NCI-H1930 (cell line): ENCODE measurements at places on chromosomes 5 and 9.

- peak; percentile 59 for DNase-seq
Measured at GRCh38 chr9:33452828-33453271, 5.5 kb upstream of the AQP3 start.

- no peak for DNase-seq
Measured at GRCh38 chr5:42756606-42757601, at the start of gene CCDC152. Gene CCDC152, plus strand, starts transcription at chr5:42756818. Its CDS starts 2,304 bp downstream, at chr5:42759122.

DNA sequence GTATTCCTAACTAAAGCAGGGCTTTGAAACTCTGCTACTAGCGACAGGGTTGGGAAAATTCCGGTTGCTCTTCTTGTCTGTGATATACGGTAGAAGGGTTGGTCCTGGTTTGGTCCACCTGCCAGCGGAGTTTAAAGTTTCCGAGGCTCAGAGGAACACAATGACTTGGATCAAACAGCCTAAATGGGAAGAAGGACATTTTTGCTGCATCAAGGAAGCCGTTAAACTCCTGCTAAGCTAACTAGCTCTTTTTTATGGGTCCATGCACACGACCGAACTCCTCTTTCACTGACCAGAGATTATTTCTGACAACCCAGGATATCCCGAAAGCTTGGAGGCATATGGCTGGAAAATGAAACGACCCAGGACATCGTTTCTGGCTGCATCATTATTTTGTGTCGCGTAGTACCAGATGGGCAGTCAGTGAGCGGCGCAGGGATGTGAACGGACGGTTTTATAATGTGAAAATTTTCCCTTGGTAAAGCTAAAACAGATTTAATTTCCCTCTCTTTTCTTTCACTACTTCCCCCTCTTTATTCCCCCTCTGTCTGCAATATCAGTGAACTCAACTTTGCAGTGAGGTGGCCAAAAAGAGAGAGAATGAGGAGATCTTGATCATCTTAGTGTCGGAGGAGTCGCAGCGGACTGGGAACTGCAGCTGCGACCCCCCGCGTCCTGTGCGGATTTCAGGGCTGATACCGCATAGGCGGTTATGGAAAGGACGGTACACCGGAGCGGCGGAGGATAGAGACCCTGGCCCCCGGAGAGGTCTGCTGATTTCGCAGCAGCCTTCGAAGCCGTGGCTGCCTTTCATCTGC lies at the start of gene LURAP1L:
Gene LURAP1L, plus strand, starts transcription at position 160 of the 818 bp plus-strand sequence. CDS start 696 bp downstream, outside the sequence.
- peak; percentile 58 for DNase-seq

DNA sequence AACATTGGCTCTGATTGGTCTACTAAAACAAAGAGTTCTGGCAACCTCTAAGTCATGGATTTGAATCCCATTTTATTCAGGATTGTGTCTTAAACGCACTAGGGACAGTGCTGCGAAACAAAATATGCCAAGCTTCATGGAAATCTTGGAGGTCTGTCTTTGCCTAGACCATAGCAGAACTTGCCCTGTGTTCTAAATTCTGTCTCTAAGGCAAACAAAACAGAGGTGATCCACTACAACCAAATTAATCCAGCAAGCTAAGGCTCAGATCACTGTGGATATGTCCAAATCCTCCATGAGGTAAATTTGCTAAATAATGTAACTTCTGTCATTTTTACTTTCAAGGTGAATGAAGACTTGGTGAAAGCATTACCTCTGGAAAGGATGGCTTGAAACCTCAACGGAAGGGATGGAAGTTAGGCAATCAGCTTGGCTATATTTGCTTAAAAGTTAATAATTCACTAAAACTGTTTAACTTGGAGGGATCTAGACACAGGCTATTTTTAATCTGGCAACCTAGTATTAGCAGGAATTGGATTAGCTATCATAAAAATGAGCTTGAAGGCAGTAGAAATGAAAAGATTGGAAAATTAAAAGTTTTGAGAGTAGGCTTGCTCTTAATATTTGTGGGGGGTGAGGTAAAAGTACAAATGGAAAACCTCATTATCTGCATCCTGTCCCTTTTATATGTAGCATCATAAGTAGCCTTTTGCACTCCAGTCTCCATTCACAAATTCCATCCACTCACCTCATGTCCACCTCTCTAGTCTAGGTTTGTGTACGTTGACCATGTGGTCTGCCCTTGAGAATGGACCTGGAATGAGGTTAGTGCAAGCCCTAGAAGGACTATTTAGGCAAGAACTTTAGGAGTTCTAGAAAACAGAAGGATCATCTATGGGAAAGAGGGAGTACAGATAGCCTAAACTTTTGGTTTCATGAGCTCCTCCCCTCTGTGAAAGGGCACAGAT lies 176.2 kb downstream of the SMC2 start:
- no peak for DNase-seq

DNA sequence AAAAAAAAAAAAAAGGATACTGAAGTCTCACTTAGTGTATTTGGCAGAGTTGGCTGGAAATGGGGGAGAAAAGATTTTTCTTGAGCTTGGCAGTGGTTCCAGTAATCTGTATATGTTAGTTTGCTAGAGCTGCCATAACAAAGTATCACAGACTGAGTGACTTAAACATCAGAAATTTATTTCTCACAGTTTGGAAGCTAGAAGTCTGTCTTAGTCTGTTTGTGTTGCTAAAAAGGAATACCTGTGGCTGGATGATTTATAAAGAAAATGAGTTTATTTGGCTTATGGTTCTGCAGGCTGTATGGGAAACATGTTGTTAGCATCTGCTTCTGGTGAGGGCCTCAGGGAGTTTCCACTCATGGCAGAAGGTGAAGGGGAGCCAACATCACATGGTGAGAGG lies 89.6 kb upstream of the CEP78 start:
- no peak for DNase-seq

DNA sequence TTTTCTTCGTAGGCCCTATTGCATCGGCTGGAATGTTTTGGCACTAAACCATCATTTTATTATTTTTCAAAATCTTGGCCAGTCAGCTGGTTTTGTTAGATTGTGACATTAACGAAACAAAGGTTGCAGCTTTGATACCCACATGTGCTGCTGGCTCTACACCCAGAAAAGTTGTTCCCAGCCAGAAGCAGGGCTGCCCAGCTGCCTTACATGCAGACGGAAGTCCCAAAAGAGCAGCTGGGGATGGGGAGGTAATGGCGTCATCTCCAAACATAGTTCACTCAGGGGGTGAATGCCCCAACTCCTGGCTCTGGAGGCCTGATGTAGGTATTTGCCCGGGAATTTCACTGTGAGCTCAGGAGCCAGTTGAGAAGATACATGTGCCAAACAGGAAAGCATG lies 23.3 kb downstream of the TMEM171 start:
- no peak for DNase-seq

- DNase-seq: peak; percentile 74
Measured at GRCh38 chr9:33025572-33026342, 684 bp downstream of the DNAJA1 start.

DNA sequence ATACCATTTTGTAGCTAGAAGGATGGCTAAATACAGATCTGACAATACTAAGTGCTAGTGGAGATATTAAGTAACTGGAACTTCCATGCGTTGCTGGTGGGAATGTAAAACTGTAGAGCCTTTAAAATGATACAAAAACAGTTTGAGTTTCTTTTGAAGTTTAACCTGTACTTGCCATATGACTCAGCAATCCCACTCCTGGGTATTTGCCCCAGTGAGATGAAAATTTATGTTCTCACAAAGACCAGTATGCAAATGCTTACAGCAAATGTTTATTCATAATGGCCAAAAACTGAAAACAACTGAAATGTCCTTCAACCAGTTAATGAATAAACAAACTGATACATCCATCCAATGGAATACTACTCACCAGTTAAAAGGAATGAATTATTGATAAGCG lies 137.3 kb downstream of the SLC12A2 start:
- no peak for DNase-seq

GRCh38 chr5:31863991-31864411 lies 225.1 kb downstream of the PDZD2 start:
- no peak for DNase-seq
